HT1080 (cell line): ENCODE measurements at places on chromosomes 11 and 22. TPM values are rescaled to one million over a fixed set of nuclear protein-coding genes. Genes with fewer than 3 reads are reported as not detected.

DNA sequence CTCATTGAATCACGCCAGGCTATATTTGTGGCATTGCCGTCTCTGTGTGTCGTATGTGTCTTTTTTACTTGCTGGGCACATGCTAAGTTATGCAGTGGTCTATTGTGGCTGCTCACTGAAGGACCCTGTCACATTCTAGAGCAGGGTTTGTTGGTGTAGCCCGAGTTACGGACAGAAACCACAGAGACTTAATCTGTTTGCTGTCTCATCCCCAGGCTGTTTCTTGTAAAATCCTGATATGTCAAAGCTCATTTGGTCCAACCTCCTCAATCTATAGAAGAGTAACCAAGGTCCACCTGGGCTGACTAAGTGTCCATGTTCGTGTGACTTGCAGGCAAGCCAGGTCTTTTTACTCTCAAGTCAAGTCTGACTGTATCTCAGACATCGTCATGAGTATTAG is 5.0 kb downstream of the DPF2 start:
- no peak for DNase-seq

GRCh38 chr11:30990625-30991296 is 378.8 kb downstream of the DCDC1 start:
- DNase-seq: no peak

- peak; percentile 3 for DNase-seq
Measured at GRCh38 chr11:6911948-6912347, 8.9 kb upstream of the OR2D3 start.

SCGB1A1 gene
- not detected in 2 replicates for total RNA-seq

DNA sequence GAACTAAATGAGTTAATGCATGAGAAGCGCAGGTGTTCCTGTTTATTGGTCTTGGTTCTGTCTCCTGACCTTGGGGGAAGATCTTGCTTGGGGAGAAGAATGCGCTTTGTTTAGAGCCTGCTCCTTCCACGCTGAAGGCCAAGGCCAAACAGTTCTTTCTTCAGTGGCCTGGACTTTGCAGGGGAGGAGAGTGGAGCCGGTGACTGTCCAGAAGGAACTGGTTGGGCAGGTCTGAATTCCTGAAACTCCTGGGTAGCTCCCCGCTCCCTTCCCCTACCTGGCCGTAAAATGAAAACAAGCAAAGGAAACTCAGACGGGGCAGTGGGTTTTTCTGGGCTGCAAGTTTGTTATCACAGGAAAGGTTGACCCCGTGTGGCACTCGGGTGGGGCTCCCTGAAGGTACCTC is 3.6 kb downstream of the ARHGAP8 start:
- no peak for DNase-seq

CCDC34 gene
- total RNA-seq: 10.5 and 11.4 TPM in 2 replicates

GRCh38 chr11:35288817-35289541 is 130.4 kb downstream of the SLC1A2 start:
- DNase-seq: peak; percentile 88

DNA sequence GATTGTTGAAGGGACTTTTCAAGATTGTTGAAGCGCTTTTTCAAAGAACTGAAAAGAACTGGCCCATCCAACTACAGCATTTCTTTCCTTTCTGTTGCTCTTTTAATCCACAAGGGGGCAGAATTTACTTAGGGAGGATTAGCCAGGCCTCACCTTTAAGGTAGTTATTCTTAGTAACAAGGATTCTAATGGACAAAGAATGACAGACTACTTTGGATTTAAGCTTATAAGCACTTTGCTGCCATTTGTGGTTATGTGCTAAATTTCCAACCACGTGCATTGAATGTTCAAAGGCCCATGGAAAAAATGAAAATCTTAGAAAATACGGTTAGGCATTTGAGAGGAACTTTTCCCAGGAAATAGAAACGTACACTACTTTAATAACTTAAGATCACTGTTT is 49.5 kb upstream of the HSPA8 start:
- DNase-seq: peak; percentile 59

GRCh38 chr11:1875093-1875850 is 16.4 kb downstream of the PRR33 start:
- peak; percentile 10 for DNase-seq

TENM4 gene
- 27.1 and 33.5 TPM in 2 replicates for total RNA-seq

DNA sequence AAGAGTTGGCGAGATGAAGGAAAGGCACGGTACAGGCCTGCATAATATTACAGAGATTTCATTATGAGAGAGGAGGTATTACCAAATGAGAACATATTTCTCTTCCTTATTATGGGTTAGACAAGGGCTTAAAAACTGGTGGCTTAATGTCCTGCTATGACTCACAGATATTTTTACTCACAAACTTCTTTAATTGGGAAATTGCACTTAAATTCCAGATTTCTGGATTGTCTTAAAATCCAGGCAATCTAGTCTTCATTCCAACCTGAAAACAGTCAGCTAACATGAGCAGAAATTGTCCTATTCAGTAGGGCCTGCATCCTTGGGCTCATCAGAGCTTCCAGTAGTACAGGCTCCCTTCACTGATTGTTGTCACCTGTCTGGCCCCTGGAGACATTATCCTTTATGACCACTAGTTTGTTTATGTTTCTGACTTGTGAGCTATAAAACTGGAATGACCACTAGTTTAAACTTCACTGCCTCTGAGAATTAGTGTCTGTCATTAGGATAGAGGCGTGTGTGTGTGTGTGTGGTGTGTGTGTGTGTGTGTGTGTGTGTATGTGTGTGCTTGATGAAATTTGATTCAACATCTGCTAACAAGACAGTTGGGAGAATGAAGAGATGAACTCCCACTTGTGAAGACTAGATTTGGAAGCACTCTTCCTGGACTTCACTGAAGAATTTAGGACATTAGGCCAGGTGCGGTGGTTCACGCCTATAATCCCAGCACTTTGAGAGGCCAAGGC is 25.1 kb downstream of the DBX1 start:
- no peak for DNase-seq

ABCC8 gene
- total RNA-seq: not detected in 2 replicates

MS4A8 gene
- not detected in 2 replicates for total RNA-seq

- DNase-seq: peak; percentile 5
Measured at GRCh38 chr22:25142102-25142501, 57.6 kb upstream of the CRYBB3 start.

DNA sequence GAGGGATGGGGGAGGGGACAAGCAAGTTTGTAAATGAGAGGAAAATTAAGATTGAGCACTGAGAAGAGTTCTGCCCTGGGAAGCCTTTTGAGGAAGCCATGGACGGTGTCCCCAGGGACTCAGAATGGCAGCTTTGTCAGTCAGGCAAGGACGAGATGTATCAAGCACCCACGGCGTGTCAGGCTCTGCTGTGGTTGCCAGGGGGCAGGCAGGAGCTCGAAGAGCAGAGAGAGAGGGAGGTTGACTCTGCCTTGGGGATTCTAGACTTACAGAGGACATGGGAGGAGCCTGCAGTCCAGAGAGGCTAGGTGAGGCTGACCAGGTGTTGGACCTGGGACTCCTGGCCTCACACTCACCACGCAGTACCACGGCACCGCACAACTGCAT is 29.1 kb upstream of the SYT7 start:
- DNase-seq: no peak

DNA sequence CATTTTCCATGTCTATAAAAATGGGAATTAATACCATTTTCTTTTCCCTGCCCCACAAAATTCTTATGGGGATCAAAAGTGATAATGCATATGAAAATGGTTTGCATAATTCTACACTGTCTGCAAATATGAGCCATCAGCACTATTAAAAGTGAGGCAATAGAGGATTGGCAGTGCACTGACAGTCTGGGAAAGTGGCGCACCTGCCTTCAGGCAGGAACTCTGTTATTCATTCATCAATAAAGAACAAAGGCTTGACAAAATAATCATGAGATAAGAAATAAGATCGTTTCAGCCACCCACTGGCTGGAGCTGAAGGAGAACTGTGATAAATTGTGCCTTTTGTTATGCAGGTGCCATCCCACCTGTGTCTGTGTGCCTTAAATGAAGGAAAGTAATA is 49.5 kb downstream of the ARFGAP2 start:
- DNase-seq: no peak

SCGB2A2 gene
- total RNA-seq: not detected in 2 replicates

CASP1 gene
- total RNA-seq: 10.1 and 10.6 TPM in 2 replicates

SLC5A1 gene
- not detected in 2 replicates for total RNA-seq

- DNase-seq: no peak
Measured at GRCh38 chr11:134333946-134334345, 2.2 kb downstream of the GLB1L2 start.
